Smooth muscle cell of the umbilical artery (primary cell): ENCODE measurements at places on chromosomes 5 and 9. TPM values are rescaled to one million over a fixed set of nuclear protein-coding genes. Genes with fewer than 3 reads are reported as not detected.

Gene CDC23
- 24.6 and 26.9 TPM in 2 replicates for total RNA-seq

Gene STPG3
- not detected in 2 replicates for total RNA-seq

Gene TMC1
- under 0.01 and 0.28 TPM in 2 replicates for total RNA-seq

Gene KLHL3
- 4.8 and 5.1 TPM in 2 replicates for total RNA-seq

Gene SIL1
- 93.1 and 188 TPM in 2 replicates for total RNA-seq

Gene PCDHA3
- 0.23 and 0.59 TPM in 2 replicates for total RNA-seq

Gene PGM5
- total RNA-seq: 3.0 TPM in 2 replicates

Gene CFAP77
- total RNA-seq: 0.30 TPM in 1 of 2 replicates, not detected in the other
